Osteocyte (in vitro differentiated cells): ENCODE measurements at places on chromosomes 2 and 18. TPM values are rescaled to one million over a fixed set of nuclear protein-coding genes. Genes with fewer than 3 reads are reported as not detected.
A peak's percentile ranks its signal among the peaks of the same experiment; 100 is the strongest.

The POMC gene
- not detected in 2 replicates for total RNA-seq

GRCh38 chr2:38522754-38523349, 79.9 kb downstream of the HNRNPLL start:
- DNase-seq, result peak; percentile 25

DNA sequence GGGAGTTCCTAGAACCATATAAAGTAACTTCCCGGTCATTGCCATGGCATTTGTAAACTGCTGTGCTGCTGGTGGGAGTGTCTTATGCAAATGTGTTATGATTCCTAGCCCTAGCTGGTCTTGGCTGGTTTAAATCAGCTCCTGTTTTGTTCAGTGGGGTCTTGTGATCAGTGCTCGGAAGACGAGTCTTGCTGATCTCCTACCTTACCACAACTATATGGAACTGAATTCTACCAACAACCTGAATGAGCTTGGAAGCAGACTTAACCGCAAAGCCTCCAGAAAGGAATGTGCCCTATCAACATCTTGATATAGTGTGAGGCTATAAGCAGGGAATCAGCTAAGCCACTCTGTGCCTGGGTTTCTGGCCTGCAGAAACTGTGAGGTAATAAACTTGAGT, 33.5 kb downstream of the POLE4 start:
- DNase-seq, result no peak

DNA sequence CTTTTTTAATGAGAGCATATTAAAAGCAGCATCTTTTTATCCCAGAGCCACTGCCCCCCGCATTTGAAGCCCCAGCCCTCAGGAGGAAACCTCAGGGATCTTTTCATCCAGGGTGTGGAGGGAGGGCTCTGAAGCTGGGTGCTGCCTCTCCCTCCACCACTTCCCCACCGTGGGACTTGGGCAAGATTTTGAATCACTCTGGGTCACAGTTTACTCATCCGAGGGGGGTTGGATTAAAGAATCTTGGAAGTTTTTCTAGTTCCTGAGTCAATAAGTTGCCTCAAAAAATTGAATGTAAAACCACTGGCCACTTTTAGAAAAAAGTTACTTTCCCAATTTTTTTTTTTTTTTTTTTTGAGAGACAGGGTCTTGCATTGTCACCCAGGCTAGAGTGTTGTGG, 62.0 kb upstream of the ANKRD44 start:
- no peak for DNase-seq

DNA sequence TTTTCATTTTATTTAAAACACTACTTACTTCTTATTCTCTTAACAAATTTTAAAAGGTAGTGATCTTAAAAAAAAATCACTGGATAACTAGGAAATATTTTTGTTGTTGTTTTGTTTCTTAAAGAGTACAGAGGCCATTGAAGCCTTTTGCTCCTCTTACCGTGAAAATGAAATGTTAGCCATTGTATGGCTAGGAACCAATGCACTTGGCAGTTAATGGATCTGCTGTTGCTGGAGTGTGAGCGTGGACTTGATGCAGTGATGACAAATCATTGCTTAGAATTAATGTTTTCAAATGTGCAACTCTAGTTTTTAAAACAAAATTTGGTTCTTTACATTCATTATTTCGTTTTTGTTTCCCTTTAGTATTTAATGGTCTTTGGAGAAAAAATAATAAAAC, 162.3 kb downstream of the HAUS1 start:
- no peak for DNase-seq
